ENCODE measurements at places on chromosomes 13 and 19.

DNA sequence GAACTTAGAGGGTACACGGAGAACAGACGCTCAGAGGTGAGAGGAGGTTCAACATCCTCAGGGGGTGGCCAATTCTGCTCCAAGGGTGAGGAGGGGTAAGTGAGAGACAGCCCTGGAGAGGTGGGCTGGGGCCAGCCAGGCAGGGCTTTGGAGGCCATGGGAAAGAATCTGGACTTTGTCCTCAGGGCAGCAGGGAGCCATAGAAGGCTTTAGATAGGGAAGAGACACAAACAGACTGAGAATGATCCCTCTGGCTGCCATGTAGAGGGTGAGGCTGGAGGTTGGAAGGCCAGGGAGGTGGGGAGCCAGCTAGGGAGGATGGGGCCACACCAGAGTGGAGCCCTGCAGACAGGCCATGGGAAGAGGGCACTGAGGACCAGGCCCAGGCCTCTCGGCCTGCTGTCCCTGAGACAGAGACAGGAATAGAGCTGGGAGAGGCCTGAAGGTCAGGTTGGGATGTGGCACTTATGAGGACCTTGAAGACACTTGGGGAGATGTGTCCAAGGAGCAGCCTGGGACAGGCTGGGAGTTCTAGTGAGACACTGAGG lies 29.2 kb upstream of the CCNP start:
- no peak for DNase-seq

GRCh38 chr13:71309905-71310304 lies 557.1 kb downstream of the DACH1 start:
- DNase-seq = no peak

DNA sequence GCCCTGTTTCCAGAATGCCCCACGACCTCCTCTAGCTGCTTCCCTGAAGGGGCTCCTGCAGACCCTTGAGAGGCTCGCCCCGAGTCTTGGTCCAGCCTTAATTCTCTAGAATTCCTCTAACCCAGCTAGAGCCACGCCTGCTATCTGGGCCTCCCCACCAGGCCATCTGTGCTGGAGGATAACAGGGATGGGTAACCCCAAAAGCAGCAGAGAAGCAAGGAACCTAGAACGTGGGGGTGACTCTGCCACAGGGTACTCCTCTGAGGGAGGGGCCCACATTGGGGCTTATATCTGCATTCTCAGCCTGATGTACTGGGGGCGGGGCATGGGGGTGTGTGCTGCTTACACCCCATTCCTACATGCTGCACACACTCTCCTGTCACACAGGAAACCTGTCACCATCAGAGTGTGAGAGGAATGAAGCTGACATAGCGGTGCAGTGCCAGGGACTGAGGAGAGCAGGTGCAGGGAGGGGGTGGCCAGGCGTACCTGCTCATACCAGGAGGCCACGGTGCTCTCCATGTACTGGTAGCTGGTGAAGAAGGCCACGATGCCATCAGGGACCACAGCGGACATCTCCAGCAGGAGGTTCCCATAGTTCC lies 13.8 kb downstream of the KLC3 start:
- DNase-seq = no peak

- no peak for DNase-seq
Measured at GRCh38 chr13:20711301-20712044, 8.0 kb downstream of the IL17D start.

- no peak for DNase-seq
Measured at GRCh38 chr19:29546583-29547190, 20.9 kb downstream of the VSTM2B start.

GRCh38 chr13:113226873-113227450 lies 17.5 kb downstream of the CUL4A start:
- no peak for DNase-seq

- DNase-seq = no peak
Measured at GRCh38 chr19:51887522-51888498, at the start of gene ZNF577. Gene ZNF577 (minus strand): TSS chr19:51887951. CDS start chr19:51880382, 7,569 bp downstream.

- DNase-seq = no peak
Measured at GRCh38 chr13:98677398-98677797, 75.1 kb downstream of the SLC15A1 start.

- DNase-seq = peak; percentile 80
Measured at GRCh38 chr19:47047763-47048405, 540 bp downstream of the TMEM160 start.

GRCh38 chr13:94433055-94433961 lies 46.2 kb downstream of the DCT start:
- DNase-seq = peak; percentile 23

GRCh38 chr13:50220938-50221337 lies 205.7 kb downstream of the KCNRG start:
- DNase-seq = no peak

- DNase-seq = no peak
Measured at GRCh38 chr19:33456076-33456844, 65.3 kb downstream of the PEPD start.

DNA sequence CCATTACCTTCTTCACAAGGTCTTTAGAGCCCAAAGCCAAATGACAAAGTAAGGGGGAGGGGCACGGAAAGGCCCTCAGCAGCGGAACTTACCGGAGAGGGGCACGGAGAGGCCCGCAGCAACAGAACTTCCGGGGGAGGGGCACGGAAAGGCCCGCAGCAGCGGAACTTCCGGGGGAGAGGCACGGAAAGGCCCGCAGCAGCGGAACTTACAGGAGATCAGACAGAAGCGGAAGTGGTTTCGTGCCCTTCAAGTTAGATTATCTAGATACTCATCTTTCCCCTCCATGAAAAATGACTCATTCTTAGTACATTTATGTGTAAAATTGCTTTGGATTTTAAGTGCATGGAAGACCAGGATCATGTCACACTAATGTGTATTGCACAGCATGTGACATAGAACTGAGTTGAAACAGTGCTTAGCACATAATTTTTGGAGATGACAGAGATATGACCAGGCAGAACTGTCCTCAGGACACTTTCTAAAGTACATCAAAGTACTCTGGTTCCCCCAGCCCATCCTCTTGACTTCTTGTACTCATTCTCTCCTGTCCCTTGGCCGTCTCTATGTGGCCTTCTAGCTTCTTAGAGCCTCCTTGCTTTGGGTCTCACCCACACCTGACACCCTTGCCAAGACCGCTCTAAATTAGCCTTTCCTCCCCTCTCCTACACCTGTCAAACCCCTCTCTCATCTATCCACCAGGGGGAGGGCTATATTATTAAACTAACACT lies 25.7 kb upstream of the TPTE2 start:
- DNase-seq = peak; percentile 77

- peak; percentile 88 for DNase-seq
Measured at GRCh38 chr19:47225746-47226425, 5.1 kb downstream of the BBC3 start.

DNA sequence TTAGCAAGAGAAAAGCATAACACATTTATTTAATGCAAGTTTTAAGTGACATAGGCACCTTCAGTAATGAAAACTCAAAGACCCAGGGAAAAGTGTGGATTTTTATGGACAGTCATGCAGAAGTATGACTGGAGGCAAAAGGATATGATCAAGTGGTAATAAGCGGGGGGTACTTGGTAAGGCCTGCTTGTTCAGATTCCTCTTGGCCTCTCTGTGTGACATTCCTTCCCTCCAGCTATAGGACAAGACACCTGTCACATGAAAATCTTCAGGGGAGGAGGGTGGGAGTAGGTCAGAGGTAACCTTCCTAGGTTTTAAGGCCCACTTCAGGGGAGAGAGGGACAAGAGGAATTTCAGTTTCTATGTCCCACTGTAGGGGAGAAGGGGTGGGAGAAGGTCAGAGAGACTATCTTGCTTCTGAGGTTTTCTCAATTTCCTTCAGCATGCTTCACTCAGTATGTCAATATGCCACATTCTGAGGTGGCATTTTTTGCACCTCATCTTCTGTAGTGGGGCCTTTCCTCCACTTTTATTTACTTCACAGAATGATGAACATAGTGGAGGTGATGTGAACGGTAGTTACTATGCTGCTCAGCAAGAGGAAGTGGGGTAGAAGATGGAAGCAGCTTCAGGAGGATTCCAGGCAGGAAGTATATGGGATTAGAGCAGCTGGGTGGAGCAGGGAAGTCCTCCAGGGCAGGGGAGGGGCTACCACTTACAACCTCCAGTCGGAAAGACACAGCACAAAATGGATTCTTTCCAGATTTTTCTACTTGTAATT lies 73.2 kb upstream of the RFC3 start:
- DNase-seq = no peak

- DNase-seq = no peak
Measured at GRCh38 chr19:18171605-18172327, 1.8 kb upstream of the IFI30 start.

DNA sequence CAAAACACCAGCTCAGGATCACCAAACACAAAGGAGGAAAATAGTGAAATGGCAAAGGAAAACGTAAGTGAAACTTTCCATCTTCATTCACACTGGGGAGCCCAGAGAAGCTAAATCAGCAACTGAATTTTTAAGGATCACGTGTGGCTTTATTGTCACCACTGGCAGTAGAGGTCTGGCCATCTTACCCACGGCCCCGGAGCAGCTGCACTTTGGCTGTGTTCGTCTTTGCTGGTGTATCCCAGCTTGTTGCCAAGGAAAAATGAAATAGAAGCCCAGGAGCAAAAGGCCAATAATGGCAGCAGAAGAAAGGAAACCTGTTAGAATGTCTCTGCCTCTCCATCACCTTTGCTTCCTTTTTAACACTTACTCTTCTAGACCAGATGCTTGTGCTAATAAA lies 274.7 kb downstream of the FOXO1 start:
- no peak for DNase-seq

- no peak for DNase-seq
Measured at GRCh38 chr19:19436137-19436691, 30.7 kb downstream of the GATAD2A start.

GRCh38 chr19:45539459-45539858 lies 32.2 kb downstream of the VASP start:
- DNase-seq = no peak

GRCh38 chr13:113273851-113274590 lies 23.0 kb upstream of the LAMP1 start:
- no peak for DNase-seq

- no peak for DNase-seq
Measured at GRCh38 chr13:75760131-75761021, 124.2 kb downstream of the LMO7 start.

GRCh38 chr19:5356918-5357317 lies 16.3 kb upstream of the PTPRS start:
- DNase-seq = no peak

DNA sequence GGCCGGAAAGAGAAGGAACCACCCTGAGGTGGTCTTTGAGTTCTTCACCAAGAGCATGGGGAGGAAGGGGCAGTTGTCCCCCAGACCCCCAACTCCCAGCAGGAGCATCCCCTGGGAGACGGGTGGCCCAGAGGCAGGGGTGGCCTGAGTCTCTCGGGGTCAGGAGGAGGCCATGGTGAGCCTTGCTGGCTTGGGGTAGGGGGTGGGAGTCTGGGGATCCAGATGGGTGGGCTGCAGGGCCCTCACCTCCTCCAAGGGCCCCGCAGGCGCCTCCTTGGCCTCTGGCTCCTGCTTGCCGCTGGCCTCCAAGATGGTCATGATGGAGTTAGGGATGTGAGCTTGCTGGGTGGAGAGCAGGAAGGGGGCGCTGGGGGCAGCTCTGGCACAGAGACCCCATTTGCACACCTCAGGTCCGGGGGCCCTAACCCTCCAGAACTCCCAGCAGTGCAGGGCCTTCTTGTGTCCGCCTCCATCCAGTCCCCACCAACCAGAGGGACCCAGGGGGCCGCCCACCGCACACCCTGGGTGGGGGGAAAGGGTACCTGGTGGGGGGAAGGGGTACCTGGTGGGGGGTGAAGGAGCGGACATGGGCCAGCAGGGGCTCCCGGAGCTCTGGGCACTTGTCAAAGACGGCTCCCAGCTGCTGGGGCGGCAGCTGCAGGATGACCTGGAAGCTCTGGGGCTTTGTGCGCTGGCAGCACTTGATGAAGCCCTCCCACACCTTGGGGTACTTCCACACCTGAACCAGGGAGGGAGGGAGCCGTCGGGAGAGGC lies 1.3 kb upstream of the RSPH6A start:
- no peak for DNase-seq

Data from T-helper 2 cell treated with Interferon-gamma antibody and Interleukin-4, amounts not matched to agents 5 μg/mL and 100 μg/mL, for 36 hours (primary cell).